ENCODE measurements at places on chromosomes 1 and 21. TPM values are rescaled to one million over a fixed set of nuclear protein-coding genes. Genes with fewer than 3 reads are reported as not detected.

The CFHR3 gene
- not detected for total RNA-seq

The CTNNBIP1 gene
- total RNA-seq, result 10.2 TPM

The RXFP4 gene
- total RNA-seq, result 0.14 TPM

The ILDR2 gene
- 8.5 TPM for total RNA-seq

The LINGO4 gene
- not detected for total RNA-seq

The ANKRD34A gene
- total RNA-seq, result 1.3 TPM

The ZYG11B gene
- 13.6 TPM for total RNA-seq

The RHD gene
- total RNA-seq, result not detected

The MAP3K21 gene
- total RNA-seq, result 0.59 TPM
